ENCODE measurements at places on chromosomes 16 and 17.

- no peak for DNase-seq
These were observed 1.4 kb upstream of the TBC1D24 start for GRCh38 chr16:2473446-2473926.

- DNase-seq, result no peak
These were observed 22.3 kb downstream of the CARHSP1 start for GRCh38 chr16:8846401-8846932.

DNA sequence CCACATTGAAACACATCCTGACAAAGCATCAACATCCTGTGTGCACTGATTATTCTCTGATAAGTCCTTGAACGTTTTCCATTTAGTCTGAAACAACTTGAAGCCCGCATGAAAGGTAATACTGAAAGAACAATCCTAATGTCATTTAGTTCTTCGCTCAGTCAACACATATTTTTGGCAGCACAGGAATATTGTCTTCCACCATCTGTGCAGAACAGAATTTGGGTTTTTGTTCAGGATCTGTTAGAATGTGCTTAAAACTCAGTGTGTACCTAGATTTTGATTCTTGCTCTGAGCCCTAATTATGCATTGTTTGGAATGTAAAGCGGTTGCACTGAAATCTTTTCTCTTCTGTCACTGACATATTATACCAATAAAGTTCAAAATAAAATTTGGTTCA lies 1036.6 kb downstream of the CDH11 start:
- no peak for DNase-seq

DNA sequence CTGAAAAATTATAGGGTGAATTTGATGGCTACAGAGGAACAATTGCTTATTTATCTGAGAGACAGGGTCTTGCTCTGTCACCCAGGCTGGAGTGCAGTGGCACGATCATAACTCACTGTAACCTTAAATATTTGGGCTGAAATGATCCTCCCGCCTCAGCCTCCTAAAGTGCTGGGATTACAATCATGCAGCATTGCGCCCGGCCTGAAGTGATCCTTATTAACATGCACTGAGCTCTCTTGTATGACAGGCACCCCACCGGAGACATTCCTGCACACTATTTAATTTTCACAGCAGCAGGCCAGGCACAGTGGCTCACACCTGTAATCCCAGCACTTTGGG lies 77.7 kb downstream of the CNGB1 start:
- no peak for DNase-seq

GRCh38 chr17:37570527-37571093 lies 38.6 kb downstream of the SYNRG start:
- peak; percentile 37 for DNase-seq
